ENCODE measurements at places on chromosomes 2 and 18.

GRCh38 chr18:13318731-13319501, 100.4 kb downstream of the LDLRAD4 start:
- no peak for DNase-seq

- no peak for DNase-seq
Measured at GRCh38 chr2:151097128-151097527, 164.5 kb downstream of the RBM43 start.

- DNase-seq, result no peak
Measured at GRCh38 chr2:159186462-159186861, 100.0 kb downstream of the WDSUB1 start.

- no peak for DNase-seq
Measured at GRCh38 chr2:86195808-86196387, 636 bp upstream of the IMMT start.

DNA sequence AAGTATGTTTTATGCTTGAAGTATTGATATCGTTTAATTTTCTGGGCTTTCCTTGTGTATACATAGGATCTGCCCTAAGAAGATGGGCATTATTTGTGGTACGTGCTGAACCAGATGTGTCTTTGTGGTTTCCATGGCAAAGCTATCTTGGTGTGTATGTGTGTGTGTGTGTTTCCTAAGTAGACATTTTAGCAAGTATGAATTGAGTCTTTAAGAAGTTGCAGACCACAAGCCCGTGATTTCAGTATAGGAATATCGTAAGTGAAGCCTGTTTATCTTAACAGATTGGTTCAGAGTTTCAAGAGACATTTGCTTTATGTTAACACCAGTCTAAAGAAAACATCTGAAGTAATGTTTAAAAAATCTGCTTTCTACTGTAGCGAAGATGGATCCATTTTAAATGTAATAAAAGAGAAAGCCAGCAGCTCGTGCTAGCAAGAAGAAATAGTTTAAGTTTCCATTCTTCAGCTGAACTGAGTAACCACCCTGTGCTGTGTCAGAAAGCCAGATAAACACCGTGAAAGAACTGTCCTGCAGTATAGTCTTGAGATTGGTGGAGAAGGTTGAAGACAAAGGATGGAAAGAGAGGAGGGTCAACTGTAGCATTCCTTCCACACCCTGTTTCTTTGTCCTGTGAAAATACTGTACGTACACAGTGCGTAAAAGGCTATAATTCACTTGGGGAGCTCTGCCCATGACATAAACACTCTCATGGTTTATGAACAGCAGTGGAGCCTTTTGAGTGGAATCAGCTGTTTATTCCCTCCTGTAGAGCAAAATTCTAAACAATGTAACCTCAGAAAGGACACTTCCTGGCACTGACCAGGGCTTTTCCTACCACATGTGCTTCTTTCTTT, 91.9 kb upstream of the FOSL2 start:
- DNase-seq, result no peak

GRCh38 chr2:44774826-44775492, 166.5 kb upstream of the SIX3 start:
- DNase-seq, result peak; percentile 89

- no peak for DNase-seq
Measured at GRCh38 chr2:232894251-232894650, 24.2 kb downstream of the SNORC start.

DNA sequence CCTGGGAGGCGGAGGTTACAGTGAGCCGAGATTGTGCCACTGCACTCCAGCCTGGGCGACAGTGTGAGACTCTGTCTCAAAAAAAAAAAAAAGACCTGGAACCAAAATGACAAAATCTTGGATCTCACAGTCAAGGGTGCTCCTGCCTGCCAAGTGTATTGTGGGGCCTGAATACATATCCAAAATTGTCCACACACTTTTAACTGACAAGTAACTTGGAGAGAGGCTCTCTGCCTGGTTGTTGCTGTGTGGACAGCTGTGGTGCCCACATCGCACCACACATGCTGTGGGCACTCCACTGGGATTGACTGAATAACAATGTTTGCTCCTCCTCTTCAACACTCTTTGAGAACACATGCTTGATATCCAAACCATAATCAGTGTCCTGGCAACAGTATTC, 117.6 kb upstream of the REV1 start:
- peak; percentile 3 for DNase-seq

GRCh38 chr2:98379311-98380202, 33.3 kb downstream of the CNGA3 start:
- no peak for DNase-seq

- peak; percentile 83 for DNase-seq
Measured at GRCh38 chr2:13006829-13007717, 290.3 kb downstream of the TRIB2 start.

- no peak for DNase-seq
Measured at GRCh38 chr18:72208920-72209676, 335.0 kb downstream of the CBLN2 start.

- no peak for DNase-seq
Measured at GRCh38 chr2:157934684-157935377, 58.7 kb upstream of the ACVR1 start.

DNA sequence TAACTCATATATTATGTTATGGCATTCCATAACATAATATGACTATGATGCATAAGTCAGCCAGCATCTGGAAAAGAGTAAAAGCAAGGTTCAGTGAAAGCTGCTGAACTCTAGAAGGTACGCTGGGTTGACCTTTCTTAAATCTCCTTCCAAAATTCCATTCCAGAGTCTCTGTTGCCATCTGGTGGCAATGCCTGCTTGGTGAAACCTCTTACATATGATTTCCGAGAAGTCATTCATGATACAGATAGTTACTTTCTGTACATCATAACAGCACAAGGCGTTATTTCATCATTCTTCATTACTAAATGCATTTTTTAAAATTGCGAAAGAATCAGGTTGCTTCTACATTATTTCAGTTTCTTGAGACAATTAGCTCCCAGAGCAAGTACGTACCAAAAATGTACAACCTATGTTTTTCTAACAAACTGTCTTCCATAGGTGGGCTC, 7.0 kb upstream of the EPG5 start:
- DNase-seq, result peak; percentile 68

GRCh38 chr2:135052042-135052876, at the start of gene RAB3GAP1:
Gene RAB3GAP1, plus strand, starts transcription at chr2:135052292. Its CDS starts 16 bp downstream, at chr2:135052308.
- DNase-seq, result peak; percentile 73

DNA sequence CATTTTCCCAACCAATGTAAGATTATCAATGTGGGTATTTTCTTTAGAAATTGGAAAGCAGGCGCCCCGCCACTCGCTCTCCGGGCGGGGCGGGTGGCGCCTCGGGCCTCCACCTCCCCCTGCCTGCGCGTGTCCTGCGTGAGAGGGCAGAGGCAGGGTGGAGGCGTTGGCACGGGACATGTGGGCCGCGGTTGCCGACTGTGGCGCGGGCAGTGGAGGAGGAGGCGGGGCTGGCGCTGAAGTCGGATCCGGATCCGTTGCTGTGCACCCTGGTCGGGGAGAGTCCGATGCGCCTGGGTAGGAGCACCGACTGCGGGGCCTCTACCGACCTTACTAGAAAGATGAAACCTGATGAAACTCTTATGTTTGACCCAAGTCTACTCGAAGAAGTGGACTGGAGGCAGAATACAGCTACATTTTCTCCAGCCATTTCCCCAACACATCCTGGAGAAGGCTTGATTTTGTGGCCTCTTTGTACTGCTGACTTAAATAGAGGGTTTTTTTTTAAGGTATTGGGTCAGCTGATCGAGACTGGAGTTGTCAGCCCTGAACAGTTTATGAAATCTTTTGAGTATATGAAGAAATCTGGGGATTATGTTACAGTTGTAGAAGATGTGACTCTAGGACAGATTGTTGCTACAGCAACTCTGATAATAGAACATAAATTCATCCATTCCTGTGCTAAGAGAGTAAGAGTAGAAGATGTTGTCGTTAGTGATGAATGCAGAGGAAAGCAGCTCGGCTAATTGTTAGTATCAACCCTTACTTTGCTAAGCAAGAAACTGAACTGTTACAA, 37.9 kb downstream of the PMS1 start:
- no peak for DNase-seq

- DNase-seq, result no peak
Measured at GRCh38 chr2:67083951-67084350, 313.2 kb upstream of the ETAA1 start.

DNA sequence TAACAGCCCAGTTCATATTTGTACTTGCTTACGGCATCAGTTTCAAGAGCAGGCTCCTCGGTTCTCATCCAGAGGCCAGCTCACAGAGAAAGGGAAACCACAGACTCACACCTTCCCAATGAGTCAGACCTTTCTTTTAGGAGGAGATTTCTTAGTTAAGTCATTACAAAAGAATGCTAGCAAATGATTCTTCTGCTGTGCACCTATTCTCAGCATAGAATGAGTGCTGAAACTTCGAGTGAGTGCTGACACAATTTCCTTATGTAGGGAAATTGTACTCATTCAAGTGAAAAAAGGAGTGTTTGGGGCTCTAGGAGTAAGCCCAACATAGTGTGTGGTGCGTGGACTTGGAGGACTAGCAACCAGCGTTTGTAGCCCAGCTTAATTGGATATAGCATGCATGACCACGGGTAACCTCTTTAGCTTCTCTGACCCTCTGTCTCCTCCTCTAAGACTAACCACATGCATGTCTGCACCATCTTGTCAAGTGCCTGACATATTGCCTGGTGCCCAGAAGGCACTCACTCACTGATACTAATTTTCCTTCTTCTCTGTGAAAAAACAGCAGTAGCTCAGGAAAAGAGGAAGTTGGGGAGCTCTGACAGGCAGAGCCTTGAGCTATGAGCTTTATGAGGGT, 87.0 kb downstream of the ALPK2 start:
- no peak for DNase-seq

DNA sequence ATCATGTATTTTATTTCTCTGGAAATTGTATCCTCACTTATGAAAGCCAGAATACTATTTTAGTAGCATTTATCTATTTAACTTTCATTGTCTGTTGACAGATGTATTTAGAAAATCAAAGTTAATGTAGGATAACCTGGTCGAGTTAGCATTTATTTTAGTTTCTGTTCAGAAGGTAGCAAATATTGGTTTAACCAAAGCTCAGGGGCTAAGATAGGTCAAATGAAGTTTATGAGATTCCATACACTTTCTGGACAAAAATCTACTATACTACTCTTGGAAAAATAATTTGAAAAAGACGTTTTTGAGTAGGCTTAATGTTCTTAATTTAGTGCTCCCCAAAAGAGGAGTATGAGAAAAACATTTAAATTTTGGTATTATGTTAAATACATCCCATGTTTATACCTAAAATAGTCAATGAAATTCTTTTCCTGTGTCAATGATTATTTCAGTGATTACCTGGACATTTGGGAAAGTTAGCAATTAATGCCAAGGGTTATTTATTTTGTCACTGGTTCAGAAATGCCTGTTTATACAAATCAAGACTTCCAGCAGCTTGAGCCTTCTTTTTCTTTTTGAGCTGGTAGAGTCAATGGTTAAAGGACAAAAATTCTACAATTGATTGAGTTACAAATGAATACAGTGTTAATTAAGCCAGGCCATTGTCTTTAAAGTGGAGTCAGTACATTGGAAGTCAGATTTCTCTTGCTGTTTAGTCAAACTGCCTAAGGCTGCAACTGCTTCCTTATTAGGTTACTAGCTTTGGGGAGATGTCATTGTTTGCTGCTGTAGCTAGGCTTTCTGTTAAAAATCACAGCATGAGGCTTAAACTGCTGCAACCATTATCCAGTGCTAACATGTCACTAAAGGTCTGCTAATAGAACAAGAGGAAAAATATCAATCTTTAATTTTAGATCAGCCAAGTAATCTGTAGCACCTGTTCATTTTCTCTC, 182.3 kb downstream of the CAMKMT start:
- DNase-seq, result peak; percentile 98

- no peak for DNase-seq
Measured at GRCh38 chr2:118678985-118679384, 168.5 kb downstream of the EN1 start.

- no peak for DNase-seq
Measured at GRCh38 chr18:986051-986450, 81.4 kb downstream of the ADCYAP1 start.

- peak; percentile 56 for DNase-seq
Measured at GRCh38 chr2:289362-290089, 1.6 kb upstream of the ALKAL2 start.

GRCh38 chr2:179768765-179769164, 92.6 kb downstream of the ZNF385B start:
- no peak for DNase-seq

DNA sequence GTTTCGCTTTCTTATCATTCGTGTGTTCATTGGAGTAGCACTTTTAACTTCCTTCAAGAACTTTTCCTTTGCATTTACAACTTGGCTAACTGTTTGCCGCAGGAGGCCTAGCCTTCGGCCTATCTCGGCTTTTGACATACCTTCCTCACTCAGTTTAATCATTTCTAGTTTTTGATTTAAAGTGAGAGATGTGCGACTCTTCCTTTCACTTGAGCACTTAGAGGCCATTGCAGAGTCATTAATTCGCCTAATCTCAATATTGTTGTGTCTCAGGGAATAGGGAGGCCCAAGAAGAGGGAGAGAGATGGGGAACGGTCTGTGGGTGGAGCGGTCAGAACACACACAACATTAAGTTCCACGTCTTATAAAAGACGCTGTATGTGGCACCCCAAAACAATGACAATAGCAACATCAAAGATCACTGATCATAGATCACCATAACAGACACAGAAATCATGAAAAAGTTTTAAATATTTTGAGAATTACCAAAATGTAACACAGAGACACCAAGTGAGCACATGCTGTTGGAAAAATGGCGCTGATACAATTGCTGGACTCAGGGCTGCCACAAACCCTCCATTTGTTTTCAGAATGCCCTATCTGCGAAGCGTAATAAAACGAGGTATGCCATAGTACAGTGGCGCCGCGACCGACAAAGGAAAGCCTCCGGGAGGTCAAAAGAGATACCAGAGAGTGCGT, 553 bp downstream of the TIGD1 start:
- no peak for DNase-seq

GRCh38 chr18:61941948-61942471, 49.2 kb upstream of the RNF152 start:
- DNase-seq, result no peak

- no peak for DNase-seq
Measured at GRCh38 chr2:15953147-15953630, 12.8 kb downstream of the MYCN start.

DNA sequence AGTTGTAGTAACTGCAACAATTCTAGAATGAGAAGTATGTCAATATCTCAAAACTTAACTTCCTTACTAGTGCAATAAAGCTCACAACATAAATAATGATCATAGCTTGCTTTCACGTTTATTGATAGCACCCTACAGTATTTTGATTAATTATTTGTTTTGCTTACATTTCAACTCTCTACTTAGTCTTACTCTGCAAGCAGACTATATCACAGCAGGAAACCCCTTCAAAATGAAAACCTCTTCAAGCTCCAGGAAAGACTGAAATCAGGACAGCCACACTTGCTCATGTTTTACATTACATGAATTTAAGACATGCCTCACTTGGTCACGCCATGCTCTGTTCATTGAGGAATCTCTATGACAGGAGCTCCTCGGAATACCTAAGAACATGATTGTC, 3.3 kb downstream of the OLA1 start:
- DNase-seq, result no peak

DNA sequence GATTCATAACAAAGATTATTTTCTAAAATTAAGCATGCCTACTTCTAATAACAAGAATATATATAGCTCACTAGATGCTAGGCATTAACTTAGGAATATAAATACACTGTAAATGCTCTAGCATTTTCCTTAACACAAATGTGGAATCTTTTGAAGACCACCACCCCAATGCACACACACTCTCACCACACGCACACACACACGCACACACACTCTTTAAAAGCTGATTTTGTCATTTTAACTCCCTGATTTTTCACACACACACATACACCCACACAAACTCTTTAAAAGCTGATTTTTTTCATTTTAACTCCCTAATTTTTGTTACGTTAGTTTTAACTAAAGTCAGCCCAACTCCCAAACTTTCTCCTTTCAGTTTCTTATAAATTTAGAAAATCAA, 3.0 kb downstream of the COL5A2 start:
- DNase-seq, result no peak

- no peak for DNase-seq
Measured at GRCh38 chr2:229539628-229540027, 174.7 kb downstream of the DNER start.
